NCI-H146 (cell line): ENCODE measurements at places on chromosomes 13 and 19.

GRCh38 chr13:99275093-99275469, 16.9 kb upstream of the GPR18 start:
- no peak for DNase-seq

GRCh38 chr13:97342936-97343335, 91.0 kb upstream of the RAP2A start:
- no peak for DNase-seq

- DNase-seq: peak; percentile 19
Measured at GRCh38 chr19:44003461-44004009, 778 bp downstream of the ZNF230 start.

DNA sequence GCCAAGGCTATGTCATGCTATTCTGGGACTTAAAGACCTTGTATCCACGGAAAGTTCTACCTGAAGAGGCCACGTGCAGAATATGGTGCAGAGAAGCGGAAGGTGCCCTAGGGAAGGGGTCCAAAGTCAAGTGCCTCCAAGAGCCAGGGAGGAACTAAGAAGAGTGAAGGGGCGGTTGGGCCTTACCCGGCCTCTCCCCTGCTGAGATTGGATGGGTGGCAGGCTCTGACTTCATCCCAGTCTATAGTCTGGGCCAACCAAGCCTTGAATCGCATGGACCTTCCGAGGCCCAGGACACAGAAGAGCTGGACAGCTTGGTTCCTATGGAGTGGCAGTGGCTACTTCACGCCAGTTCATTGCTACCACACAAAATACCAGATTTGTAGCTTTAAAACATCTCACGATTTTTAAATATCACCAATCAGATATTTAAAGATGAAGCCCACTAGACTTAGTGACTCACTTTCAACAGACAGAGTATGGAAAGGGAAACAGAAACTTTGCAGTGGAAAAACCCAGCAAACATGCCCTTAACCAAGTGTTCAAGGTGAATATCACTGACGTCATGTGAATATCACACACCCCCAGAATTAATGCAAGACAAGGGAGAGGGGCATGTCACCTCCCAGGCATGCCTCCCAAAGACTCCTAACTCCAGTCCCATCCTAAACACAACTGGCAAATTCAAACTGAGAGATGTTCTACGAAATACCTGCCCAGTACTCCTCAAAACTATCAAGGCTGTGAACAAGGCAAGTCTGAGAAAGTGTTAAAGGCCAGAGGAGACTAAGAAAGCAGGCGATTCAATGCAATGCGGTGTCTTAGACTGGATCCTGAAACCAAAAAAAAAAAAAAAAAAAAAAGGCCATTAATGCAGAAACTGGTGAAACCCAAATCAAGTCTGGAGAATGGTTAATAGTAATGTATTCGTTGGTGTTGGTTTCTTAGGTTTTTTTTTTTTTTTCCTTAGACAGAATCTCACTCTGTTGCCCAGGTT, 10.2 kb downstream of the C19orf12 start:
- no peak for DNase-seq

- peak; percentile 68 for DNase-seq
Measured at GRCh38 chr19:13622766-13623715, 116.8 kb upstream of the CACNA1A start.

DNA sequence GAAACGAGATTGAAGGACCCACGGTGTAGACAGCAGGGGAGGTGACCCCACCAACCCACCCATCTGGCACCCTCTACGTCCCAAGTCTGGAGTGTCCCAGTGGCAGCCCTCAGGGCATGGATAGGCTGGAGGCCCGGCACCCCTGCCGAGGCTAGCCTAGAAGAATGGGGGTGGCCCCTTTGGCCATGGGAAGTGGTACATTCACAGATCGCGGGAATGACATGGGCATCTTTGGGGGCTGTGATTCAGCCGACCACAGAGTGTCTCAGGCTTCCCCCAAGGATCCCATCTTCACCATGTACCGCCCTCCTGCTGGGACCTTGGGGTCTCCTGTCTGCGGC, 11.3 kb upstream of the MKNK2 start:
- no peak for DNase-seq

GRCh38 chr13:114149774-114150740, 17.6 kb upstream of the RASA3 start:
- DNase-seq: peak; percentile 87

- no peak for DNase-seq
Measured at GRCh38 chr13:98313922-98314292, 136.8 kb upstream of the RNF113B start.

GRCh38 chr13:101555610-101556009, 103.1 kb downstream of the ITGBL1 start:
- DNase-seq: no peak

- DNase-seq: no peak
Measured at GRCh38 chr13:27133889-27134288, 37.7 kb downstream of the USP12 start.

- DNase-seq: no peak
Measured at GRCh38 chr19:46241626-46242025, 12.1 kb downstream of the IGFL1 start.

DNA sequence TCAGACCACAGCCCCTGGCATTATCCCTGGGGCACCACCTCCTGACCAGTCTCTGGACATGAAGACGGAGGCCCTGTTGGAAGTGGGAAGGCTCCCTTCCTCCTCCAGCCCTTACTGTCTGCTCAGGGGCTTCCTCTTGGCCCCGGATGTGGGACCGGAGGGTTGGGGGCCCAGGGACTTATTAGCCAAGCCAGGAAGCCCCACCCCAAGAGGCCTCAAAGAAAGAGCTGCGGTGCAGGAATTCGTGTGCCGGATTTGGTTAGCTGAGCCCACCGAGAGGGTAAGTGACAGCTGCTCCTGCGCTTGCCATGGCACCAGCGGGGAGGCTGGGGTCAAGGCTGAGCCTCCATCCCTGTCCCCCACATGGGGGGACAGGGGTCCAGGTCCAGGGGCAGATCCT, at the start of gene RETN:
RETN (plus strand) TSS at position 208 of the 400 bp plus-strand sequence. CDS start 278 bp downstream, outside the sequence.
- DNase-seq: no peak

GRCh38 chr19:54478677-54479266, 5.7 kb upstream of the CDC42EP5 start:
- DNase-seq: peak; percentile 56

DNA sequence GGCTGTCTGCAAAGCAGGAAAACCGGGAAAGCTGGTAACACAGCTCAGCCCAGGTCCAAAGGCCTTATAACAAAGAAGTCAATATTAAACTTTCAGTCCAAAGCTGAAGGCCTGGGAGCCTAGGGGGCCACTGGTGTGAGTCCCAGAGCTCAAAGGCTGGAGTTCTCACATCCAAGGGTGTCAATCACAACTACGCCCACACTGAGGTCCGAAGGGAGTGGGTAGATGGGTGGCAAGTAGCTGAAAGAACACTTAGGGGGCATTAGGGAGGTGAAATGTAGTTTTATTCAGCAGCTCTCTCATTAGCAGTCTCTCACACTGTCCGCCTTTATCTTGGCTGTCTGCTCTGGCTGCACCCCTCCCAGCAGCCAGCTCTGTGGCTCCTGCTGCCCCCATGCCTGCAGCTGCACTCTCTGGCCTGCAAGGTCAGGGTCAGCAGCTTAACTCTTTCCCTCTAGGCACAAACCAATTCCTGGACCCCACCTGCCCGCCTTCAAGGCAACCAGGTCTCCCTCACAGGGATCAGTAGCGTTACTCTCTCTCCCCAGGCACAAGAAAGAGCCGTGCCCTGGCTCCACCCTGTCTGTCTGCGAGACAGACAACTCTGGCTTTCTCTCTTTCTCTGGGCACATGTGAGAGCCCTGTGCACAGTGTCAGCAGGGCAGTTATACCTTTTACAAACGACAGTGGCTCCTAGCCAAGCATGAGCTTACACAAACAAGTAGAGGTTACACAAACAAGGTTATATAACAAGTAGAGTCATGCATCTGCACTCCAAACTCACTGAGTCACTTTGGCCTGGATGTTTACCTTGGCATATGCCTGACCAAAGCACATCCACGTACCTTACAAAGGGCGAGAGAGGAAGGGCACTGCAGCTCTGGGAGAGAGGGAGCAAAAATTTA, 249.4 kb upstream of the PCDH20 start:
- no peak for DNase-seq

- DNase-seq: no peak
Measured at GRCh38 chr13:107124730-107125129, 556.8 kb upstream of the ARGLU1 start.

GRCh38 chr13:31166591-31166990, 4.9 kb upstream of the HSPH1 start:
- no peak for DNase-seq

DNA sequence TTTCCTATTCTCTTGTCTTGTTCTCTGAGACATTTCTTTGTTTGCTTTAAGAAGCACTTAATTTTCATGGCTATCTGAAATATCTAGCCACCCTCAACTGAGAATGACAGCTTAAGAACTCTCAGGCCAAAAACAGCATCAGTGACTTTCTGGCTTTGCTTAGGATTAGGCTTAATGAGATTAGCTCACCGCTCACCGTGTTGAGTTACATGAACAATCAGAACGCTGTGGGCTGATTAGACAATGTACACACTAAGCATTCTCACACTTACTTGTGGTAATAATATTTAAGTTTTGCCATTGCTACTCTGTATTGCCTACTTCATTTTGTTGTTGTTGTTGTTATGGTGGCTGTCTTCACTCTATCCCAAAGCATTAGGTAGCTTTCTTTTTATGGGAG, 1283.6 kb downstream of the UQCRFS1 start:
- DNase-seq: no peak

DNA sequence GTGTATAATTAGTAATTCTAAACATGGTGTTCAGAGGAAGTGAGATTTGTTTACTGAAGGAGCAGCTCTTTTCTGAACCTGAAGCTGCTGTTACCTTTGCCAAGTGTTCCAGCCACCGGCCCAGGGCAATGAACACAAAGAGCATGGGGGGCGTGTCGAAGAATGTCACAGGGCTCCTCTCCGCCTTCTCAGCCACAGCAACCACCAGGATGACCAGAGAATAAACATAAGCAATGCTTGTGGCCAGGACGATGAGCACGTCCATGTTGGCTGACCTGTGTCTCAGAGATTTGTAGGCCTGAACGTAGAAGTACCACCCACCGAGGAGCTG, 53.1 kb downstream of the ATP7B start:
- peak; percentile 20 for DNase-seq

DNA sequence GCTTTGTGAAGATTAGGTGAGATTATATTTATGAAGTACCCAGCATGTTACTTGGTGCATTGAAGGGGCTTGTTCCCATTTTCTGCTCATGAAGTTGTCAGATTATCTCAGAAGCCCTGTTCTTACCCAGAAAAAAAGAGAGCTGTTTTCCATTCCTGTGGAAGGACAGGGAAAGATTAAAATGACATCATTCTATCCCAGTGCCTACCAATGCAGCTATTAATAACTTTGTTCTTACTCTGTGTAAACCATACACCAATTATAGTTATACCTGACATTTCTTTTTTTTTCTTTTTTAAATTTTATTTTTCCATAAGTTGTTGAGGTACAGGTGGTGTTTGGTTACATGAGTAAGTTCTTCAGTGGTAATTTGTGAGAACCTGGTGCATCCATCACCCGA, 18.6 kb downstream of the ZNF507 start:
- no peak for DNase-seq

DNA sequence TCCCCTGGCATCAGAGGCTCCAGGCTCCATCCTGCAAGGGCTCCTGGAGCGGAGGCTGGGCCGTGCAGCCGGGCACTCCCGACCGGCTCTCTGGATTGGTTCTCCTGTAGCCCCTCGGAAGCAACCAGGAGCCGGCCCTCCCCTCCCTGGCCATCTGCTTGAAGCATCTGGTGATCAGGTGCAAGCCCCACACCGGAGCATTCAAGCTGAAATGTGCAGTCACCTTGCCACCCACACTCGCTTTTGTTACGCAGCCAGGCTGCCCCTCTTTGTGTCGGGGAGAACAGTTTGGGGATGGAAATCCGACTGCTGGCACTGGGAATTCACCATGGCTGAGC, 258.8 kb downstream of the ZNF536 start:
- no peak for DNase-seq

DNA sequence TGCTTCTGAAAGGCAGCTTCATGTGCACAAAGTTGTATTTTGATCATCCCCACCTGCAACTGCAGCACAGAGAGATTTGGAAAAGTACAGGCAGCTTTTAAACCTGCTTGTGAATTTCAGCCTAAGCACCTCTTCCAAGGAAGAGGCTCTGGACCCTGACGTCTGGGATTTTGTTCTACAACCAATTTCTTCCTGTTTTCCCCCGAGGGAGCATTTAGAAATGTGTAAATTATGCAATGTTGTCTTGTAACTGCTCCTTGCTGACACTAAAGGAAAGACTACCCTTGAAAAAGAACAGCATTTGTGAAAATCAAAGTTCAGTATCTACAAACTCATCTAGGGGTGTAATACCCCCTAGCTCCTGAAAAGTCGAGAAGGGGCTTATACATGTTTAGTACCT, 15.4 kb downstream of the MED26 start:
- no peak for DNase-seq

- no peak for DNase-seq
Measured at GRCh38 chr13:111241006-111241755, 79.3 kb upstream of the TEX29 start.

GRCh38 chr19:5321851-5322681, 18.5 kb downstream of the PTPRS start:
- no peak for DNase-seq

DNA sequence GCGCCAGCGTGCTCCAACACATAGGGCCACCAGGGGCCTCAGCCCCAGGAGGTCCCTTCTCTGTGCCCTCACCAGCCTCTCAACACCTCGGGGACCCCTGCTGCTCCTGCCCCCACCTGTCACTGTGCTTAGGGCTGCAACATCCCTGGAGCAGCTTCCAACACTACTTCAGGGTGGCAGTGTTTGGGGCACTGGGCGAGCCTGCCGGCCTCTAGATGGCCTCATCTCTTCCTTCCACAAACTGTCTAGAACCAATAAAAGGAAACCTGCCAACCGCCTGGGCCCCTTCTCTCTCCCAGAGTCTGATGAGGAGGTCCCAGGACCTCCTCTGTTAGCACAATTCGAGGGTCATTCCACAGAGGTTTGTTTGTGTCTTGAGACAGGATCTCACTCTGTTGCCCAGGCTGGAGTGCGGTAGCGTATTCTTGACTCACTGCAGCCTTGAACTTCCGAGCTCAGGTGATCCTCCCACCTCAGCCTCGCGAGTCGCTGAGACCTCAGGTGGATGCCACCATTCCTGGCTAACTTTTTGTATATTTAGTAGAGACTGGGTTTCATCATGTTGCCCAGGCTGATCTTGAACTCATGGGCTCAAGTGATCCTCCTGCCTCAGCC, 10.1 kb upstream of the SHD start:
- no peak for DNase-seq

DNA sequence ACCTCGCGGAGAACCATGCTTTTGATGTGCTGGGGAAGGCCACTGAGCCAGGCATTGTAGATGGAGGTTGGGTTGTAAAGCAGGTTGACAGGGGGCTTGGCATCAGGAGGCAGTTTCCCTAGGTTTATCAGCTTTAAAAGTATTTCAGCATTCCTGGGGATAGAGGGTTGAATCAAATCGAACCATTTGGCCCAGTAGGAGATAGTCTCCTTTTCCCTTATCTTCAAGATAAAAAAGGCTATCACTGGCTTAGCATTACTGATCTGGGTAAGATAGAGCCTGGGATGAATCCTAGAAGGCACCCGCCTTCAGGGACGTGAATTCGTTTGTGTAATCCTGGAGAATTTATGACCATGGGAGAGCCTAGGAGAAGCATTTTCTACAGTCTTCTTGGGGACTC, 30.6 kb downstream of the SLC6A16 start:
- no peak for DNase-seq
